ENCODE measurements at places on chromosomes 16 and 17.

GRCh38 chr16:75070012-75070841 is 46.4 kb downstream of the LDHD start:
- no peak for DNase-seq

- DNase-seq, result no peak
Measured at GRCh38 chr17:42114118-42114517, 1.6 kb upstream of the DHX58 start.

DNA sequence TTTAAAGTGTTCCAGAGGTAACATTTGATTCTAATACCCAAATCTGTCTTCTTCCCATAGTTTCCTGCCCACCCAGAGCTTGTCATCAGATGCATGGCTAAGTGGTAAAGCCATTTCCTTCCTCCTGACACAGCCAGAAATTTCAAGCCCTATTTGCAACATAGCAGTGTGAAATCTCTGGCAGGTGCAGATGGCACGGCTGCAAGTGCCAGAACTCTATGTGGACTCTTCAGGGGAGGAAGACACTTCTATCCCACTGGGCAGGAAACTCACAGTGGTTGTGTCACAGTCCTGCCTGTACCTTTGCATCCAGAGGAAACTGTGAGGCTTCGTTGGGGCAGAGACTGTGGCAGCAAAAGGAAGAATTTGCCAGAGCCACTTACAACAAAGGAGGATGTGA is 13.2 kb downstream of the DYNLRB2 start:
- no peak for DNase-seq

DNA sequence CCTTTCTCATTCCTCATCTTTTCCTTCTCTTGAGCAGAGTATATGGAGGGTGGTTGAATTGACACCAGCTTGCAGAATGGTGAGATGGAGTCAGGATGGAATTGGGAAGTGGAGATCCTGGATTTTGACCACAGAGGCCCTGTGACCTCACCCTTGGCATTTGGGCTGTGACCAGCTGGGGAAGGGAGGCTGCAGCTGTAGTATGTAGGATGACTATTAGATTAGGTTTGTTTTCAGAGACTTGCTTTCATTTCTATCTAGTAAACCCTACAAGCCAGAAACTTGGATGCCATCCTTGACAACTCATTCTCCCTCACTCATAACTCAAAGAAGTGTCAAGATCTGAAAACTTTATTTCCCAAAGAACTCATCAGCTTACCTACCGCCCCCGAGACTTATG is 5.9 kb downstream of the GNGT2 start:
- no peak for DNase-seq

DNA sequence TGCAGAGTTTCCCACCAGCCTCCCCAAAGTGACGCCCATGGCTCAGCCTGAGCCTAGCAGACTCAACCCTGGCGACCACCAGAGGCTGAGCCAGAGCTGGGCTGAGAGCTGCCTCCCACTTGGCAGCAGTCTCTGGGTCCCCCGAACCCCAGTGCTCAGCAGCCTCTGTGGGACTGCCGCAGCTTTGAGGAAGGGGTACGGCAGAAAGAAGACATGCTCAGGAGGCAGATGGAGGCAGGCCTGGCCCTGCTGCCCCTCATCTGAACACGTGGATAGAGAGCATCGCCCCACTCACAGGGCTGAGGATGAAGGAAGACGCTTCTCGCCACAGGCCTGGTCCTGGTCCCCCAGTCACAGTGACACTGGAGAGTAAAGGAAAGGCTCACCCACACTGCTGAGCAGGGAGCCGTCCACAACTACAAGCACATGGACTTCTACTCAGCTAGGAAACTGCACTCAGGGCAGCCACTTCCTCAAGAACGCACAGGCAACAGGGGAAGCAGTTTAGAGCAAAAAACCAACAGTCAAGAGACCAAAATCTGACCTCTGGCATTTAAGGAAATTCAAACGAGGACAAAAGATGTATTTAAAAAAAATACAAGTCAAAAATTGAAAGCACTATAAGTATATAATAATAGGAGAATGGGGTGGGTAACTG is 45.2 kb upstream of the GSG1L start:
- DNase-seq, result no peak

DNA sequence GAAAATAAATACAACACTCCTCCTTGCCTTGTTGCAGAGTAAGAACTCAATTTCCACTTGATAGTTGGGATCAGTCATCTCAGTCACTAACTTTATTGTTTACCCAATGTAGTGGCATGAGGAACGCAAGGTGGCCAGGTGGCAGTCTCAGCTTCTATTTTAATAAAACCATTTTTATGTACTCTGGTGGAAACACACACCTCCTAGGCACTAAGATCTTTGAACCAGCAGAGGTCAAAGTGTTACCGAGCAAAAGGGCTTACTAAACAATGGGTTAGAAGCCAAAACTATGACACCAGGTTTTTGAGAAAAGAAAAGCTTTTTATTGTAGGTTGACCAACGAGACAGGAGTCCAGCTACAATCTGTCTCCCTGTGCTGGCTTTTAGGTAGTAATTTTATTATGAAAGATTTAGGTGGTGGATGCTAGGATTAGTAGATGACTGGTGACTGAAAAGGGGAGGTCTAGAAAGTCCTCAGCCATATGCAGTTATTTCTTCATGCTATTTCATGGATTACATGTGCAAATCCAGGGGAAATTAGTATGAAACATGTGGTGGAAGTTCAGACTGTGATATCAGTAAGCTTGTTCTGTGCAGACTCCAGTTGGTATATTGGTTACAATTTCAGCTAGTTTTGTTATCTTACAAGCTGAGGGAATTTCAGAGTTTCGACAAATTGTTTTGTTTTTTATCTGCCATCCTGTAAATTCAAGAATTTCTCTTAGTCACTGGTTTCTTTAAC is 122.3 kb downstream of the PCTP start:
- no peak for DNase-seq

DNA sequence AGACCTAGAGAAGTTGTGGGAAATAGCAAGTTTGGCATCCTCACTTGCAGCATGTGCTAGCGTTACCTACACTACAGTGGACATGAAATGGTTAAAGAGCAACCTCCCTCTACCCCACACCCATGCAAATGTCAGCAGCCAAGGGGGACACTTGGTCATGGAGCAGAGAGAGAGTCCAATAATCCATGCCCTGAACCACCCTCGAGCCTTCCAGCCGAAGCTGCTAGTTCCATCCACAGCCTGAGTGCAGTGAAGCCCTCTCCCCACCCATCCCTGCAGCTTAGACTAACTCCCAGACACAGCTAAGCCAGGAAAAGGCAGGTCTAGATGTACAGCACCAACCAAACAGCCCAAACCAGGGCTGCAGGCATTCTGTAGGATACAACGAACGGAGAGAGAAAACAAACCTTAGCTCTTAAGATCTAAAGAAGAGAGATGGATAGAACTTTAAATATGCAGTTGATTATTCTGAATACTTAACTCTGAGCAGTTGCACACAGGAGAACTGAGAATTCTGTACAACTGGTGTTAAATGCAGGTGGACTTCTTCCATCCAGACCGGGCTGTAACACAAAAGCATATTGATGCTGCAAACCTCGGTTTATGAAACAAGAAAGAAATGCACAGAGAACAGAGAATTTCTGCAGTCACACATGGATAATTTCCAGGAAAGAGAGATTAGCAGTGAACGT is 93.8 kb downstream of the SALL1 start:
- DNase-seq, result no peak

DNA sequence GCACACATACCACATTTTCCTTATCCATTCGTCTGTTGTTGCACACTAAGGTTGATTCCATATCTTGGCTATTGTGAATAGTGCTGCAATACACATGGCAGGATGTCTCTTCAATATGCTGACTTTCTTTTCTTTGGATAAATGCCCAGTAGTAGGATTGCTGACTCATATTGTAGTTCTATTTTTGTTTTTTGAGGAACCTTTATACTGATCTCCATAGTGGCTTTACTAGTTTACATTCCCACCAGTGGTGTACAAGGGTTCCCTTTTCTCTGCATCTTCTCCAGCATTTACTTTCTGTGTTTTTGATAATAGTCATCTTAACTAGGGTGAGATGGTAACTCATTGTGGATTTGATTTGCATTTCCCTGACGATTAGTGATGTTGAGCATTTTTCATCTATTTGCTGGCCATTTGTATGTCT is 118.1 kb downstream of the STXBP4 start:
- no peak for DNase-seq
